ENCODE measurements at places on chromosomes 6 and 20. TPM values are rescaled to one million over a fixed set of nuclear protein-coding genes. Genes with fewer than 3 reads are reported as not detected.

Gene RIPPLY2
- total RNA-seq = not detected

DNA sequence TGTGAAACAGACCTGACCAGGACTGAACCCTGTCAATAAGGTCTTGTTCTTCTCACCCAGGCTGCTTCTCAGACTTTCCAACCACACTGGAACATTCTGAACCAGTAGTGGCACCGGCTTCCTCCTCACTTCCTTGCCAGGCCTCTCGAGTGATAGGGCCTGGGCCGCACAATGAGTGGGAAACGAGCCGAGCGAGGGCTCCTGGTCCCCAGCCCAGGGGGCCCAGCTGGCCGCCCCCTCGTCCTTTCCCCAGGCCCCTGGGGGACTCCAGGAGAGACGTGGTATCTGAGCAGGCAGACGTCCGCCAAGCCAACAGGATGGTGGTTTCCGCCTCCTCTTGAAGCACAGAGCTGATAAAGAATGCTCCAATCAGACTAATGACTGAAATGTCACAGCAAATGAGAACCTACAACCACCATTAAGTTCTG is 117.9 kb downstream of the GMDS start:
- DNase-seq = peak; percentile 50

- no peak for DNase-seq
Observed at GRCh38 chr6:157556144-157556645, 175.2 kb downstream of the ZDHHC14 start.

DNA sequence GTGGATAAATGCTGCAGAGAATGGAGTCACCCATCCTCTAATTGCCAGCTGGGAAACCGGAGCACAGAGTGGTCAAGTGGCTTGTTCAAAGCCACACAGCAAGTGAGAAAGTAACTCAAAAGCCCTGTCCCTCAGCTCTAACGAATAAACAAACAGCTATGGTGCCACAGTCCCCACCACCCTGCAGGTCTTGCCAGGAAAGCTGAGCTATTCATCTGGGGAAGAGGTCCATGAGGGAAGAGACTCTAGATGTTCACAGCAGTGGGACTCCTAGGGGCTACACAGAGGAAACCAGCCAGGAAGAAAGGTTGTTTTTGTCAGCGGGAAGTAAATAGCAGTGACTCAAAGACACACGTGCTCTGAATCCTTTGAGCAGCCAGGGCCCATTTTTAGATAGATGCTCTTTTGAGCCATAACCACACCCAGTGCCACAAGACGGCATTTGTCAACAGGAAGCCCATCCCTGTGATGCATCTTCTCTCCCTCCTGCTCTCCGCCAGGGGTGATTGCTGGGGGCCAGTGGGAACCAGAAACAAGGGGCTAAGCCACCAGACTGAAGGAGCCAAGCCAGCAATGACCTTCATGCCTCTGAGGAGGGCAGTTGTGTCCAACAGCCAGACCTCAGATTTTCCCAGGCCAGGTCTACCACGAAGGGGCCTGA is 32.4 kb upstream of the TCP11 start:
- DNase-seq = no peak

Gene PAK1IP1
- 9.9 TPM for total RNA-seq

Gene ANKRD66
- not detected for total RNA-seq

- no peak for DNase-seq
Observed at GRCh38 chr6:165081944-165082532, 227.4 kb downstream of the C6orf118 start.

Gene CST1
- 1.1 TPM for total RNA-seq

DNA sequence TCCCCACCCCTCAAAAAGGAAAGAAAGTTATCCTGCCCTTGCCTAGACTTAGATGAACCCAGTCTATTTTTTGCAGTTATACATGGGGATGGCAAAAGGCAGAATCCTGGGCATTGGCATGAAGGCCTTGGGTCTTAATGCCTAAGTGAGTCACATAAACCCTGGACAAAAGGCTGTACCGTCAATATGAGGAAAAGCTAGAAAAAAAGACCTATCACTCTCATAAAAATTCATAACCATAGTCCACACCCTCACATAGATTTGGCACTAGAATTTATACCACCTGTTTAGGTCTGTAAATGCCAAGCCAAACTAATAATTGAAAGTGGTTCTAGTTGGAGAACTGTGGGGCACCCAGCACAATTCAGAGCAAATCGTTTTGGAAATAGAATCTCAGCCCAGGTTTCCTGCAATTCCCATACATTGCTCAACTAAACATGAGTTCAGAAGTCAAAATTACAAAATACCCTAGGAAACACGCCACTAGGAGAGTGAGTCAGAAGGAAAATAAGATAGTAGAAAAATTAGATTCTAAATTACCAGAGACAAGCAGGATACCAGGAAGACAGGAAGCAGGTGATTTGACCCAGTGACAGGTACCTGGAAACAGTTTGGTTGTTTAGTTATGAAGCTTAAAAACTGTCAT is 70.4 kb upstream of the FUCA2 start:
- no peak for DNase-seq

DNA sequence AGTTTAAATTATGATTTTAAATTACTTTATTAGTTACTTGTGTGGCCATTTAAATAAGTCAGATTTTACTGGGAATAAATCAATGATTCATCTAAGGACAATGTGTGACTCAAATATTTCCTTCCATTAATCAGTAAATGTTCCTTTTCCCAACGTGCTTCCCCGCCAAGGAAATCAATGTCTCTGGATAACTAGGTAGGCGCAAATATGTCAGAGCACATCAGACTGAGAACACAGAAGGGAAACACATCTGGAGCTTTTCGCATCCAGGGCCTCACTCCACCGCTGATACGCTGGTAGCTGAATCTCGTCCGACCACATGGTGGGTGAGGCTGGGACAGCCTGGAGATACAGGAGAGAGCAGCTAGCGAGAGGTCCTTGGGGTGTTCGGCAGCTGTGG is 56.4 kb upstream of the RPS6KA2 start:
- DNase-seq = no peak

- no peak for DNase-seq
Observed at GRCh38 chr6:126148853-126149252, 162.5 kb downstream of the TRMT11 start.

GRCh38 chr20:8787090-8787489 is 281.8 kb upstream of the PLCB4 start:
- DNase-seq = no peak

Gene IPCEF1
- total RNA-seq = 4.7 TPM

Gene PFDN6
- 19.8 TPM for total RNA-seq

GRCh38 chr20:23039136-23039875 is 4.2 kb downstream of the SSTR4 start:
- DNase-seq = no peak

Gene SSTR4
- not detected for total RNA-seq

- no peak for DNase-seq
Observed at GRCh38 chr6:70563530-70563929, 3.2 kb upstream of the SDHAF4 start.

DNA sequence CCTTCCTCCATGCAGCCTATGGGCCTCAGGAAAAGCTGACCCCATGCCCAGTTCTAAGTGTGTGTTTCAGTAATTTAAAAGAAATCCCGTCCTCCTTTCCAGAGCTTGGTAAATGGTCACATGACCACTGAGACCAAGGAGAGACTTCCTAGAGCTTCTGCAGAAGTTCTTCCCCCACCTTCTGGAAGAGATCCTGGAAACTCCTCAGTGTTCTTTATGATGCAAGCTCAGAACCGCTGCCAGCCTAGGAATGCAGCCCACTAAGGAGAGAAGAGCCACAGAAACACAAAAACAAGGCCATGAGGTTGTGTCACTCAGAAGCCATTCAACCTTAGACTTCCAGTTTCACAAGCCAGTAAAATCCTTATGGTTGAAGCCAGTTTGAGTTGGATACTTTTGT is 348.4 kb downstream of the TPBG start:
- DNase-seq = no peak

Gene TRIM26
- total RNA-seq = 35.1 TPM

DNA sequence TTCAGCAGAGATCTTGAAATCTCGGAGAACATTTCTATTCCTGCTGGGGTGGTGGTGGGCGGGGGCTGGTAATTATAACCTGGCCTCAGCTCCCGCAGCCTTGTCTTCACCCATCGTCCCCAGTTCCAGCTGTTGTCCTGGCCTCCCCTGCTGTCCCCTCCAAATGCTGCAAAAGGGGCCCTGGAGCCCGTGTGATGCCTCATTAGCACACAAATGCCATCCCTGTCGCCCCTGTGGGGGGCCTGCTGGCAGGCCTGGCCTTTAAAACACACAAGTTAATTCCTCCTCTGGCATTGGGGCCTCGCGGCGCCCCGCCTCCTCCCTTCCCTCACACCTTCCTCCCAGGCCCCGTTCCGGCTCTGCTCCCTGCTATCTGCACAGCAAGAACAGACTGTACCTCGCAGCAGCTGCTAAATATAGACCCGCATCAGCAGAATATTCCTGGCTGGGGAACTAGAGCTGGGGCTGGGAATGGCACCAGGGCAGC is 85.7 kb downstream of the CDH22 start:
- peak; percentile 45 for DNase-seq

DNA sequence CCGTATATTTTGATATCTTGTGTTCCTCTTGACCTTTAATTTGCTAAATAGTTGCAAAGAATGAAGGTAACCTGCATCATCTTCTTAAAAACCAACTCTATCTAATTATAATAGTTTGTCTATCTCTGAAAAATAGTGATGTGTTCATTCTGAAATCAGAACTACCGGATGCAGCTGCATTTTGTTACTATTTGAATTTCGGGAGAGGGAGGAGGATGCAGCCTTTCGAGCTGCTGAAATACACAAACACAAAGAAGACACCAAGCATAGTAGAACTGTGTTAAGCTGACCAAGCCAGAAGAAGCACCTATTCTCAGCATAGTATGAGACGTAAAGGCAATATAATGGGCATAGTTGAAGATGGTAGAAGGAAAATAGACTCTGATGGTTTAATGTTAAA is 33.1 kb downstream of the PTPN1 start:
- DNase-seq = no peak

- no peak for DNase-seq
Observed at GRCh38 chr20:51584116-51584515, 41.6 kb upstream of the NFATC2 start.

Gene MEI4
- total RNA-seq = 0.12 TPM

DNA sequence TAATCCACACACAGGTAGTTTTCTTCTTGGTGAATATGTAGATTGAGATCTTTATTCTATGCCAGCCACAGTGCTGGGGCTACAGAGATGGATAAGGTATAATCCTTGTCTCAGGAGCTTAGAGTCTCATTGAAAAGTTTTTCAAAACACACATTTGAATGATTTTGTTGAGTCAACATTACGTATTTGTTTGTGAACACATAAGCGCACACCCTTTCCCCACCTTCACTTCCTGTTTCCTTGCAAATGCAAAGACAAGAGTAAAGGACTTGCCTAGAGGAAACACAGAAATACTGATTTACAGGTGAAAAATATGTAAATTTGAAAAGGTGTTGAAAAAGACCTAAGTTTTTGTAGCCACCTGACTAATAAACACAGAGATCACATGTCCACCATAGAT is 27.8 kb downstream of the VAPB start:
- DNase-seq = no peak

GRCh38 chr6:3915076-3915791 is 66.1 kb downstream of the FAM50B start:
- DNase-seq = no peak
